ENCODE measurements at places on chromosomes 13 and 19. TPM values are rescaled to one million over a fixed set of nuclear protein-coding genes. Genes with fewer than 3 reads are reported as not detected.
A peak's percentile ranks its signal among the peaks of the same experiment; 100 is the strongest.

- peak; percentile 69 for DNase-seq
Measured at GRCh38 chr13:71866335-71867130, 471 bp downstream of the DACH1 start.

Gene MBNL2
- total RNA-seq = 69.1 TPM

DNA sequence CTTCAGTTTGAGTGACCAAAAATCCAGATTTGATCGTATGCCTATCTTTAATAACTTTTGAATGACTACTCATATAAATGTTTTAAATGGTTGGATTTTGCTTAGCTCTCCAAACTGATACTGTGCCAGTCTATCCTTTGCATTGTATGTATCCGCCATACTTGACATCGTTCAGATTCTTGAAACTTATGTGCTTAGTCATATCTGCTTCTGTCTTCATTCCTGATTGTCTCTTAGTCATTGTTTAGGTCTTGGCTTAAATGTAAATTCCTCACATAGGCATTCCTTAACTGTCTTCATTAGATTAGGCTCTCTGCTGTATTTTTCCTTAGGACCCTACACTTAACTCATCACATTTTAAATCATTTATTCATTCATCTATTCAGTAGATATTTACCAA is 126.0 kb downstream of the PCCA start:
- DNase-seq = no peak

Gene PSG1
- not detected for total RNA-seq

Gene RFPL4A
- total RNA-seq = not detected

DNA sequence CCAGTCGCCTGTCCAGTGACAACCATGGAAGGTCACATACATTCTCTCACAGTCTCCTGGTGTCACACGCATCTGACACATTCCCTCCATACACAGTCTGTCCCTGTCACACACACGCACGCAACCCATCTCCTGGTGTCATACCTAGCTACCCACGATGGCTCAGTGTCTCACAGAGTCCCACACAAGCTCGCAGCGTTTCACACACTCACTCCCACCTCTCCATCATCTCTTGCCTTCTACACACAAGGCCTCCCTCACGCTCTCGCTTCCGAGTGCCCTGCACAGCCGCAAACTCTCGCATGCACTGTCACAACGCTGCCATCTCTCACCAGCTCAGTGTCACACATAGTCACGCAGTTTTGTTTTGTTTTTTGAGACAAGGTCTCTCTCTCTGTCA is 1.2 kb upstream of the GNG8 start:
- no peak for DNase-seq

Gene DIRAS1
- 200 TPM for total RNA-seq

Gene NLRP7
- total RNA-seq = not detected

GRCh38 chr19:4266253-4267000 is 12.6 kb upstream of the SHD start:
- no peak for DNase-seq

Gene PBX4
- total RNA-seq = not detected

DNA sequence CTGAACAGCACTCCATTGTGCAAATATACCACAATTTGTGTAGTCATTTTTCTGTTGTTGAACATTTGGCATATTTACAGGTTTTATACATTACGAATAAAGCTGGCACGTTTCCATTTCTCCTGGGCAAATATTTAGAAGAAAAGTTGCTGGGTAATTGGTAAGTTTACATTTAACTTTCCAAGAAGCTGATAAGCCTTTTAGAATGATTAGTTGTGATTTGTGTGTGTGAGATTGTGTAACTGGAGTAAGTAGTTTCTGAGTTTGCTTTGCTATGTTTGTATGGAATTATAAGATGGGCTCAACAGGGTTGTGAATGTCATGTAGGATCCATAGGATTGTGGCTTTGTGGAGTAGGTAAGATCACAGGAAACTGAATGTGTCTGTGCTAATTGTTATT is 1.6 kb upstream of the ZNF529 start:
- no peak for DNase-seq

DNA sequence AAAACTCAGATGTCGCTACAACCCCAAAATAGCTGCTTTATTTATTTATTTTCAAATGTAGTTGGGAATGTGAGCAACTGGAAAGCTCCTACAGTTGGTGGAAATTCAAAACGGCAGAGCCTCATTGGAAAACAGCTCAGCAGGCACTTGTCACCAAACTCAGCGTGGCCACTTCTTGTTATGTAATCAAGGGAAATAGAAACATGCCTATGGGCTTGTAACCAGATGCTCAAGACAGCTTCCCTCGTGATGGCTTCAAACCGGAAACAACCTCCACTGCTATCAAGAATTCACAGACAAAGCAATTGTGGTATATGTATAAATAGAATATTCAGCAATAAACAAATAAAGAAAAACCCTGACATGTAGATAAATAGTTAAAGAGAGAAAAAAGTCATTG is 627.8 kb upstream of the SLC10A2 start:
- no peak for DNase-seq

Gene OSCAR
- total RNA-seq = 0.70 TPM

GRCh38 chr19:52343548-52343947 is 7.5 kb downstream of the ZNF610 start:
- no peak for DNase-seq

DNA sequence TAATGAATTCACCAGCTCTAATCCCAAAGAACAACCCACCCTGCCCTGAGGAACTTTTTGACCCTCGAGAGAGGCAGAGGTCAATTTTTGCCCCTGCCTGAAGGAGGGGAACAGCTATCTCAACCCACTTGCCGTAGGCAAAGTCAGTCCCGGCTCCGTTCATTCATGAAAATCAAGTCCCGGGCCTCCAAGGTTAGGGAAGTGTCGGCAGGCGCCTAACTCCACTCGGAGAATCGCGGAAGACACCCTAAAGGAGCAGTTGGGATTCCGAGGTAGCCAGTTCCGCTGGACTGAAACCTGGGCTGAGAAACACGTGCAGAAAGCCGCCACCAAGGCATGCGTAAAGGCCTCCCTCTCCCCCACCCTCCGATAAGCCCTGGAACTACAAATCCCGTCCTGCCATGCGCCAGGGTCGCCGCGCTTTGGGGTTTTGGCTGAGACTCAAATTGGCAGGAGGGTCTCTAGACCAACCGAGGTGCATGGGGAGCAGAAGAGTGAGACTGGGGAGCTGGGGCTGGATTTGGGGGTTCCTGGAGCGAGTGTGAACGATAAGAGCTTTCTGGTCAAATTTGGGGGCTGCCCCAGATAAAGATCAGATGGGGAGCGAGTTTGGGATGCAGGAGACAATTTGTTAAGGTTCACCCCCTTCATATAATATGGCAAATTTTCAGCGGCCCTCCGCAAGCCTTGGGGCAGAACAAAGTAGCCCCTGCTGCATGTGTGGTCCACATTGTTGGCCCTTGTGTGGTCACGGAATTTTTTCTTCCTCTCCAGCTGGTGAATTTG is at the start of gene TNPO2:
Gene TNPO2 (minus strand): TSS at position 292 of the 786 bp plus-strand sequence. CDS start 2,955 bp downstream, outside the sequence.
- no peak for DNase-seq

DNA sequence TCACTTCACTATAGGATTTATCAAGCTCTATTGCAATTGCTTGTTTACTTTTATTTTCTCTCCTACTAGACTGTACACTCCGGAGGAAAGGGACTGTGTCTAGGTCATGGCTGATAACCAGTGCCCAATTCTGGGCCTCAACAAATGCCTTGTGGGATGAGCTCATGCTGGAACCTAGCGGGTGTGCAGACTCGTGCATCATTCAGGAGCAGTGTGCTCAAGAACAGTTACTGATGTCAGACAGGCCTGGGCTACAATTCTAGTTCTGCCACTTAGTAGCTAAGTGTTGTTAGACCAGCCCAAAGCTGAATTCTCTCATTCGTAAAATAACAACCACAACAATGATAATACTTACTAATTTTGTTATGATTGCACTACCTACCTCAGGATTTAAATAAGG is 95.4 kb downstream of the CYSLTR2 start:
- DNase-seq = no peak

DNA sequence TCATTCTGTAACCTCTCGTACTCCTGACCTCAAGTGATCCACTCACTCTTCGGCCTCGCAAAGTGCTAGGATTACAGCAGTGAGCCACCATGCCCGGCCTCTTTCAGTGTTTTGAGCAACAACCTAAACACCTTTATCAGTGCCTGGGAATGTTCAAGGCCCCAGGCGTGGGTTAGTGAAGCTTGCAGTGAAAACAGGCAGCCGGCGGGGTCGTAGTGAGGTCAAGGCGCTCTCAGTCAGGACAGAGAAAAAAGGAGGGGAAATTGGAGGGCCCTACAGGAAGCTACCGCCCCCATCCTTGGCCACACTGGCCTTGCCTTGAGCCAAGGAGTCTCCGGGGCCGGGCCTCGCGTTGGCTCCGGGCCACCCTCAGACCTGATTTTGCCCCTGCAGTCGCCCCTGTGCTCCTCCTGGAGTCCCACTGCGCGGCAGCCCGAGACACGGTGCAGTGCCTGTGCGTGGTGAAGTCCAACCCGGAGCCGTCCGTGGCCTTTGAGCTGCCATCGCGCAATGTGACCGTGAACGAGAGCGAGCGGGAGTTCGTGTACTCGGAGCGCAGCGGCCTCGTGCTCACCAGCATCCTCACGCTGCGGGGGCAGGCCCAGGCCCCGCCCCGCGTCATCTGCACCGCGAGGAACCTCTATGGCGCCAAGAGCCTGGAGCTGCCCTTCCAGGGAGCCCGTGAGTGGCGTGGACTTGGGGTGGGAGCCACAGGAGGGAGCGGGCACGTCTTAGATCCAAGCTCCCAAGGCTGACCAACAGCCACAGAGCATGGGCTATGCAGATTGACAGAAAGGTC is 17.7 kb downstream of the MAG start:
- DNase-seq = no peak

DNA sequence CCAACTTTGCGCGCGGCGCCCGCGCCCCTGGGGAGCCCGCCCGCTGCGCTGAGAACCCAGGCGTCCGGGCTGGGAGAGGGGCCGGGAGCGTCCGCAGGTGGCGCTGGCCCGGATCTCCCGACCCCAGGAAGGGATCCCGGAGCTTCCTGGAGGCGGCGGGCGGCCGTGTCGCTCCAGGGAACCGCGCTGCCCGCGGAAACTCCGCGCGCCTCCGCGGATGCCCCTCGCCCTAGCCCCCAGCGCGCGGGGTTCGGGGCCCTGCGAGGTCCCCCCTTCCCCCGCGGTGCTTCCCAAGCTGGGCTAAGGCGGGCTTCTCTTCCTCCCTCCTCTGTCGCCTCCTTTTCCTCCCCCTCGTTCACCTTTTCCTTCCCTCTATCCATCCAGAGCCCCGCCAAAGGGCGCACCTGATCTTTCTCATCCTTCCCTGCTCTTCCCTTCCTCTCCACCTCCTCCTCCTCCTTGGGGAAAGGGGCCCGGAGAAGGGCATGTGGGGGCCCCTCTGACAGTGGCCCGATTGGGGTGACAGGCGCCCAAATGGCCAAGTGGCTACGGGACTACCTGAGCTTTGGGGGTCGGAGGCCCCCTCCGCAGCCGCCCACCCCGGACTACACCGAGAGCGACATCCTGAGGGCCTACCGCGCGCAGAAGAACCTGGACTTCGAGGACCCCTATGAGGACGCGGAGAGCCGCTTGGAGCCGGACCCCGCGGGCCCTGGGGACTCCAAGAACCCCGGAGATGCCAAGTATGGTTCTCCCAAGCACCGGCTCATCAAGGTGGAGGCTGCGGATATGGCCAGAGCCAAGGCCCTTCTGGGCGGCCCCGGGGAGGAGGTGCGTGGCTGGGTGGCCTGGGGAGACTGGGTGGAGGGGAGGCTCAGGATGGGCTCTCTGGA is 710 bp downstream of the SHD start:
- peak; percentile 11 for DNase-seq

- peak; percentile 83 for DNase-seq
Measured at GRCh38 chr19:17938092-17938845, 5.5 kb downstream of the CCDC124 start.

Gene TUBB4A
- total RNA-seq = 6.2 TPM

- no peak for DNase-seq
Measured at GRCh38 chr13:42109957-42110356, 61.5 kb downstream of the DGKH start.

GRCh38 chr19:55525289-55526101 is 11.4 kb downstream of the SBK2 start:
- no peak for DNase-seq

Gene TGFB1
- 15.0 TPM for total RNA-seq

GRCh38 chr13:112779856-112780604 is 90.2 kb downstream of the ATP11A start:
- no peak for DNase-seq

Gene ZNF835
- 7.3 TPM for total RNA-seq

- DNase-seq = no peak
Measured at GRCh38 chr19:38977445-38978325, 2.1 kb upstream of the FBXO17 start.

DNA sequence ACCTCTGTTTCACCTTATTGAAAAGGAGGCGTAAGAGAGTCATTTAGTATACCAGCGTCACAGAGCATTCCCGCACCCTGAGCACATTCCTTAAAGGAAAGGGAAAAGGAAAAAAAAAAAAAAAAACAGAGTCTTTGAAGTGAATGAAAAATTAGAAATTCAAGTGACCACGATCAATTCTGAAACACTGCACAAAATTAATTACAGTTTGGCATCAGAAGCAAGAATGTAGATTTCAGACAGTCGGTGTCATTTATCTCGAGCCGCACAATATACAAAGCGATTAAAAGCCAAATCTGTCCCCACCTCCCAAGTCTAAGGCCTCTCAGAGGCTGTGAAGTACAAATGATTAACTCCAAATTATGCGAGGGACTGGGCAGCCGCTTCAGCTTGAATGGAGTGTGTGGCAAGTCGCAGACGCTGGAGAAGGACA is 173.7 kb upstream of the ZNF507 start:
- no peak for DNase-seq

DNA sequence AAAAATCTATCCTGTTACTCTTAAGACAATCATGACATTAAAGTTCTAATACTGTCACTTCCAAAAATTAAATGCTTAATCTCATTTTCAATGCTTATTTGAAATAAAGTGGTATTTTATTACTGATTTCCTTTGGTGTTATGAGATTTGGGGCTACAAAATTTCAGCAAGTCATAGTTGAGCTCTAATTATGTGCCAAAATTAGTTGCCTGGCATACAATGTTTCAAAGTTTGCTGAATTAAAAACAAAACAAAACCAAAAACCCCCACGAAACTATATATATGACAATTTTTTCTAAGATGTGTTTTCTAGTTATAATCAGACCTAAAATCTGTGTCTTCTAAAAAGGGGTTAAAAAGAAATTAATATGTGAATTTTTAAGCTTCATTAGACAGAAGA is 62.2 kb downstream of the KCNRG start:
- DNase-seq = no peak

- no peak for DNase-seq
Measured at GRCh38 chr19:55901369-55902079, 30.6 kb downstream of the NLRP13 start.

GRCh38 chr13:78786459-78786858 is 127.5 kb upstream of the OBI1 start:
- no peak for DNase-seq
